Islet precursor cell (in vitro differentiated cells): ENCODE measurements at places on chromosomes 2 and 18.

- DNase-seq = peak; percentile 65
These were observed 105.1 kb downstream of the RDH14 start for GRCh38 chr2:18455236-18455862.

- no peak for DNase-seq
These were observed 131.7 kb downstream of the DOCK10 start for GRCh38 chr2:224910574-224910925.

DNA sequence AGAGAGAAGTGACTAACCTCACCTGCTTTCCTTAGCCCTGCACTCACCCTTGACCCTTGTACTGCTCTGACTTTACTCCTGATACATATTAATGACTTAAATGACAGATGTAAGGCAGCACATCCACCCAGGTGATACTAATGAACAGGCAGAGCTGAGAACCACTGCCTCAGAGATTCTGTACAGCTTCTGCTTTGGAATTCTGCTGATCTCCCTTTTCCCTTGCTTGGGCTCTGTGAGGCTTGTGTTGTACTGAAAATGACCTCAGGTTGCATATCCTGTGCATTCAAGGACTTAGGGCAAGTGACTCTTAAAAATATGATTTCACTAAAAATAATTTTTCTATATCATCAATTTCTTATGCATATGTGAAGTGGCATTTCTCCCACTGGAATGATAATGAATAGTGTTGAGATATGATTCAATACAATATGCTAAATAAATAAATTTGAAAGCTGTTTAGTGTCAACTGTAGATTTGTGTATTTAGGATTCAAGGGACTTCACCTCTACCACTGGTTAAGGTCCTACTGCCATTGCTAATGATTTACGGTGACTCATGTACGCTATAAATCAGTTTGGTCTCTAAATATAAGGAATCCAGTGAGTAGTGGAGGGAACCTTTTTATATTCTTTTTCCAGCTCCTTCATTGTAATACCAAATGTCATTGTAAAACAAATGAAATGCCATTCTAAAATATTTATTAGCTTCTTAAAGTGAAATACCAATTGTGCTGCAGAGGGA, 328.3 kb downstream of the SOCS6 start:
- no peak for DNase-seq

GRCh38 chr2:121345887-121346286, 60.9 kb upstream of the TFCP2L1 start:
- DNase-seq = no peak

DNA sequence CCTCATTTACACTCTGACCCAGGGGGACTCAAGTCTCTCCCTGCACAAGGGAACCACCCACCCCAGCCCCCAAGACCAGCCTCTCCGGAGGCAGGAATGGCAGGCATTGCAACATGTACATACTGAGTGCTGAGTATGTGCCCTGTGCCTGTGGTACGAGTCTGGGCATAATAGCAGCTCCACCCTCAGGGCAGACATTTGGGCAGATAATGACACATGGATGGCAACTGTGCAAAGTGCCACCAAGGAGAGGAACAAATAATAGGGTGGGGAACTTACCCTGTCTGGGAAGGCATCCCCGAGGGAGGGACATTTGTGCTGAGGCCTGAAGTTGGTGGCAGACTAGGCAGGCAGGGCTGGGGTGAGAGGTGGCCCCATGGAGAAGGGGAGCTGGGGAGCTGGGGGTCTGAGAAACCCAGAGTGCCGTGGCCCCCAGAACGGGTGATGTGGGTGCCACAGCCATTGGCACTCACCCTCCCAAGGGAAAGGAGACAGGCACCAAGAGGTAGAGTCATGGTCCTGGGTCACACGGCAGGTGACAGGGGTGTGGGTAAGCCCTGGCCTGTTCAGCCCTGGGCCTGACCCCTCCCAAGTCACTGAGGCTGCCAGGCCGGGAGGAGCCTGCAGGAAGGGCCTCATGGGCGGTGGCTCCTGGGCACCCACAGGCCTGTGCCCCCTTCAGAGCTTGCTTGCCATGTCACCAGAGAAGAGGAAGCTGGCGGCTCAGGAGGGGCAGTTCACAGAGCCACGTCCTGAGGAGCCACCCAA, 15.7 kb upstream of the GPR17 start:
- DNase-seq = no peak

DNA sequence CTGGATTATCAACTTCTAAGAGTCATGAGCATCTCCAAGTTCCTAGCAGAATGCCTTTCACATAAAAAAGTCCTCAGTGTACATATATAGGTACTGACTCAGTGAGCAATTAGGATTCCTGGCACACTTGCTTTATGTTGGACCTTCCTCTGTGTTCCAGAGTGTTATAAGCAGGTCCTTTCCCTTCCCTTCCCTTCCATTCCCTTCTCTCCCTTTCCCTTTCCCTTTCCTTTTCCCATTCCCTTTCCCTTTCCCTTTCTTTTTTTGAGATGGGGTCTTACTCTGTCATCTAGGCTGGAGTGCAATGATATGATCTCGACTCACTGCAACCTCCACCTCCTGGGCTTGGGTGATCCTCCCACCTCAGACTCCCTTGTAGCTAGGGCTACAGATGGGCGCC, 48.7 kb downstream of the SCN3A start:
- DNase-seq = no peak

DNA sequence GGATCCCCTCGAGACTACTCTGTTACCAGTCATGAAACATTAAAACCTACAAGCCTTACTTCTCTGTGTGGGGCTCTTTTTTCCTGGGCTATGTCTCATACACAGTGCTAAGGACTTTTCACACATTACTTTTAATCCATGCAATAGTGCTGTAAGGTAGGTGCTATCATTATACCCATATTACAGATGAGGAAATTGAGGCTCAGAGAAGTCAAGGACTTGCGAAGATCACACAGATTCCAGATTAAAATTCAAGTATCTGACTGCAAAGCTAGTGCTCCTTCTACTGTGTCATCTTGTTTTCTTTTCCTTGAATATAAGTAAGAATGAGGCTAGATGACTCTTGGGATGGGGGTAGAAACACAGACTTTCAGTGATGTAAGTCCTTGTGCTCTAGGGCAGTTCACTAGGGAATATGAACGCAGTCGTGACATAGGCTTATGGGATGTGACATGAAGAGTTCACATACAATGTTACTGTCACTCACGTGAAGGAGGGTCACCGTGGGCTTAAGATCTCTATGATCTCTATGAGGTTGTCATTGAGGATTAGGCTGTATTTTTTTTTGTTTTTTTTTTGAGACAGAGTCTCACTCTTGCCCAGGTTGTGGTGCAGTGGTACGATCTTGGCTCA, 7.0 kb upstream of the DGUOK start:
- no peak for DNase-seq

- DNase-seq = peak; percentile 66
These were observed 35.9 kb downstream of the AFF3 start for GRCh38 chr2:100106460-100106859.

DNA sequence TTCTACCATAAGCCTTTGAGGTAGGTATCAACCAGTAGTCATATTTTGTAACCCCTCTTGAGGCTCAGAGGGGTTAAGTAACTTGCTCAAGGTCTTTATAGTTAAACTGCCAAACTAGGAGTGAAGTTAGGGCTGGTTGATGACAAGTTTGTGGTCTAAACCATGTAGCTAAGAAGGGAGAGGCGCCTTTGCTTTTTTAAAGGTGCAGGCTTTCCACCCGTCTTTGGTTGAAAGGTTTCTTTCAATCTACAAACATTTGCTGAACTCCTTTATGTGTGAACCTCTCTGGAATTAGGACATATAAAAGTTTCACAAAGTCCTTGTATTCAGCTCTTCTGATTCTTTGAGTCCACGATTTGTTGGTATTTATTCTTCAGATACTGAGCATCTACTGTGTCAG, 2.4 kb upstream of the MTA3 start:
- DNase-seq = no peak

GRCh38 chr2:30626397-30626796, 179.4 kb downstream of the LCLAT1 start:
- no peak for DNase-seq

DNA sequence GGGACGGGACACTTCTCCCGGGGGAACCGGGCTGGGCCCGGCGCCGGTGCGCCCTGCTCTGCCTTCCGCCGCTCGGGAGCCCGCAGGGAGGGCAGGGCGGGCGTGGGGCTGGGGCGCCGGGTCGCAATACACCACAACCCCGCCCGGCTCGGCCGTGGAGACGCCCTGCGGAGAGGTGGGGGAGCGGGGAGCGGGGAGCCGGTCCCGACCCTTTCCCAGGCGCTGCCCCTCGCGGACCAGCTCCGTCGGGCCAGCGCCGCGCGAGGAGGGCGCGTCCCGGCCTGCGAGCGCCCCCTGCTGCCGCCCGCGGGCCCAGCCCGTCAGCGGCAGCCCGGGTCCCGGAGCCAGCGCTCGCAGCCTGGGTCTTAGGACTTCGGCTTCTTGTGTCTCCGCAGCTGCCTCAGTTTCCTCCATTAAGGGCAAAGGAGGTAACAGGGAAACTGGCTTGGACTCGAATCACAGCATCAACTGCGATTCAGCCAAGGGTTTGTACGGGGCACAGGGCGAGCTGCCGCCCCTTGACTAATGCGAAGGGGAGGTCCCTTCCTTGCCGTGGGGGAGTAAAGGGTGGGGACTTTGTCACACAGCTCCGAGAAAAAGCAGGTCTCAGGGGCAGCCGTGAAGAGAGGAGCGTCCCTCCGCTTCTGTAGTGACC, 635 bp upstream of the ADRA2B start:
- DNase-seq = peak; percentile 77

DNA sequence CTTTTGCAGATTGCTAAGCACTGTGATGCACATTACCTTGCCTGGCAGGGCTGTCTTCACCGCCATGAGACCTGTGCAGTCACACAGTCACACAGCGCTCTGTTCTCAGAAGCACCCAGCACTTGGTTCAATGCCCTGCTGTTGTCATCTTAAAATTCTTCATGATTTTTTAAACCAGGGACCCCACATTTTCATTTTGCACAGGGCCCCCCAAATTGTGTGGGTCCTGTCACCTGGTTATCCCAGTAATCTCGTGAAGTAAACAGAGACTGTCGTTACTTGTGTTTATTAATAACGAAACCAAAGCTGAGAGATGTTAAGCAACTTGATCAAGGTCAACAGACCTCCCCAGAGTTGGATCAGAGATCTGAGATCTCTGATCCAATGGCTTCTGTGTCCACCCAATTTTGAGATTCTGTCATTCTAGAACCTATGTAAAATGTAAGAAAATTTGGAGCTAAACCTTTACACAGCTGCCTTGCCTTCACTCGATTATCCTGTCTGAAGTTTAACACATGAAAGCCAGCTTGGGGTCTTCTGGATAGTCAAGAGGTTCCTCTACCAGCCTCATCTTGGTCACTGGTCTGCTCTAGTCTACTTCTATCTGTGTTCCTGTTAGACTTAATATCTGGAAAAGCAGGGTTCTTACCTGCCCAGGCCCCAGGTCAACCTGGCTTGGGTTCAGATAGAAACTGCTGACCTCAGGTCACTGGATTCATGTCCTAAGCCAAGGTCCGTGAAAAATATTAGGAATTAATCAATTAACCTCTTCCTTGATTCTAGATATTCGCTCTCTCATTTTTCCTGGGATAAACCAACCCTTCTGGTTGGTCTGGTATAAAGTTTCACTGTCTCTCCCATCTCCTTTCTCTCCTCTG, 13.7 kb upstream of the TTC39C start:
- no peak for DNase-seq

GRCh38 chr2:159605441-159606178, 10.7 kb downstream of the BAZ2B start:
- no peak for DNase-seq

DNA sequence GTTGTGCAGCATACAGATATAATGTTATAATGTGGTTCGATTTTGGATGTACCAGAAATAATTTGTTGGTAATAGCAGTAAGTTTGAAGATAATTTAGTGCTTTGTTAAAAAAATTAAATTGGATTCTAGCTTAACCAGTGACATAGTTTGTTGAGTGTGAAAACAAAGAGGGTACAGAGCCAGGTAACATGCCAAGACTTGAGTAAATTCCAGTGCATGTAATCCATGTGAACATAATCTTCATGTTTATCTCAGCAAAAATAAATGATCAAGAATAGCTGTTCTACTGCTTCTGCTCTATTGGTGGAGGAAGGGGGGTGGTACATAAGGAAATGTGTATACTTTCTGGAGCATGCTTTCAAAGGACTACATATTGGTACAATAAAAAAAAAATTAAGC, 165.8 kb downstream of the DNAH7 start:
- DNase-seq = no peak

- DNase-seq = no peak
These were observed 208.6 kb downstream of the DCDC2C start for GRCh38 chr2:3911882-3912455.

DNA sequence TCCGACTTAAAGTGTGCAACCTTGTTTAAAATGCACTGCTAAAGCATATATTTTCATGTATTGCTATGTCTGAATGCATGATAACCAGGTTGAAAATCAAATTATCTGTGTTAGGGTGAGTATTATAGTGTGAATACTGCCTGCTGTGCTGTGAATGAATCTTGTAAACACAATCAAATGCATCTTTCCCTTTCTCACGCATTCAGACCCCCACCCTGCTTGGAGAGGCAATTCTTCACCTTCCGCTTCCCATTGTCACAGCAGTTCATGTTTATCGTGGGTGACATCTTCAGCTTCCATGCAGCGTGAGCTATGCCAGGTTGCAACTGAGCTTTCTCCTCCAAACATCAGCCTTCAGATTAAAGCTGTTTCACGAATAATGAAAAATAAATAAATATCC, 418.0 kb downstream of the MEIS1 start:
- DNase-seq = no peak

- DNase-seq = no peak
These were observed 394.5 kb downstream of the DLGAP1 start for GRCh38 chr18:4060427-4061281.

- DNase-seq = no peak
These were observed 107.7 kb downstream of the INHBB start for GRCh38 chr2:120453635-120453998.

GRCh38 chr2:68971591-68972231, 2.7 kb upstream of the GKN1 start:
- peak; percentile 62 for DNase-seq

GRCh38 chr2:234914371-234915154, 37.3 kb upstream of the SH3BP4 start:
- no peak for DNase-seq

DNA sequence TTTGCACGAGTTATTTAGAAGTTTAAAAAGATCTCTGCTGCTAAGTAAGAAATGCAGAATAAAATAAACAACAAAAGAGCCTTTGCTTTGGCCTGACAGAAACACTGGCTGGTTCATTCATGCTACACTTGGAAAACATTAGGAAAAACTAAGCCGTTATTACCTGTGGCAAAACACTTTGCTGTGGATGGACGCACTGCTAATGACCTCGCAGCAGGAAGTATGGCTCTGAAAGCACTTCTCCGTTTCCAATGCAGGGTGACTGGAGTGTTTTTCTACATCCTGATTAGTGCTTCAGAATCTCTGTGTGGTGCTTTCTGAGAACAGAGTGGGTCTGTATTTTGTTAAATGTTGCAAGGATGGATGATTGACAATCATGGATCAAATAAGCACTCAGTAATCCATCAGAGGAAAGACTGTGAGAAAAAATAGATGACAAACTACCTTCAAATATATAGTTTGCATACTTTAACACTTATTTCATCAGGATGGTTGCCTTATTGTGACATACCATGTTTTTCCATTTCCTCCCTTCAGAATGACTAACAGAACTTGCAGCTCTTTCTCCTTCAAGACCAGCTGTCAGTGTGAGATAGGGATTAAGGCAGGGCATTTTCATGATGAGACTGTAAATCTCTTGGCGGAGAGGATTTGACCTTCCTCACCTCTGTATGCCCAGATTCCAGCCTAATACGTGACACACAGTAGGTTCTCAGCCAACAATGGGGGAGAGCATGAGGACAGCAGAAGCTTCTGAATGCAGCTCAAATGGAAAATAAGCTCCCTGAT, 38.0 kb downstream of the LINC00305 start:
- no peak for DNase-seq

- DNase-seq = no peak
These were observed 28.1 kb upstream of the HTR2B start for GRCh38 chr2:231152800-231153557.

- no peak for DNase-seq
These were observed at the start of gene GAREM2 for GRCh38 chr2:26172871-26173775. Gene GAREM2 (plus strand): TSS chr2:26173088. CDS start chr2:26173221, 133 bp downstream.
